Activated naive CD4-positive, alpha-beta T cell treated with anti-CD3 and anti-CD28 coated beads for 36 hours (primary cell): ENCODE measurements at places on chromosomes 6 and 20. TPM values are rescaled to one million over a fixed set of nuclear protein-coding genes. Genes with fewer than 3 reads are reported as not detected.

PPP1R18 gene
- 112 TPM for total RNA-seq

STK35 gene
- 20.5 TPM for total RNA-seq

PTCHD4 gene
- not detected for total RNA-seq

DEFB124 gene
- not detected for total RNA-seq

MACROD2 gene
- not detected for total RNA-seq

PXMP4 gene
- total RNA-seq: 10.3 TPM
